B cell (primary cell): ENCODE measurements at places on chromosomes 1 and 21. TPM values are rescaled to one million over a fixed set of nuclear protein-coding genes. Genes with fewer than 3 reads are reported as not detected.

OR10J1 gene
- not detected in 2 replicates for polyA plus RNA-seq

B4GALT2 gene
- 3.5 and 4.6 TPM in 2 replicates for polyA plus RNA-seq

GBP7 gene
- polyA plus RNA-seq: not detected in 2 replicates

BEST4 gene
- 0.19 and 0.30 TPM in 2 replicates for polyA plus RNA-seq

VHLL gene
- polyA plus RNA-seq: 0.36 and 0.45 TPM in 2 replicates

DNA sequence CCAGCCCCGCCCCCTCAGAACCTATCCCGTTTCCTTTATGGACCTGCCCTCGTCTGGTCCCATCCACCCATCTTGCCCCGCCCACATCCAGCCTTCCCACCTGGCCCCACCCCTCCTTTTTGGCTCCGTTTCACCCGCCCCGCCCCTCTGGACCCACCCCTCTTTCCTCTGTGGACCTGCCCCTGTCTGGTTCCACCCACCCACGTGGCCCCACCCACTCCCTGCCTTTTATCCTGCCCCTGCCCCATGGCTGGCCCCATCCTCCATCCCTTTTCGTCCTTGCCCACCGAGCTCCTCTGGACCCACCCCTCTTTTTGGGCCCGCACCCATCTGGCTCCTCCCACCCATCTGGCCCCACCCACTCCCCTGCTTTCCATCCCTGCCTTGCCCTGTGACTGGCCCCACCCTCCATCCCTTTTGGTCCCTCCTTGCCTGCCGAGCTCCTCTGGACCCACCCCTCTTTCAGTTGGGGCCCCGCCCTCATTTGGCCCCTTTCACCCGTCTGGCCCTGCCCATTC is 177.3 kb downstream of the CAMTA1 start:
- no peak overlapping the region for H3K4me3 ChIP-seq
- H3K27me3 ChIP-seq: peaks cover 10% of the 10 kb centered on the region
- no peak overlapping the region for H3K27ac ChIP-seq
- no peaks in the 10 kb centered on the region for H3K36me3 ChIP-seq

- no peaks in the 10 kb centered on the region for H3K36me3 ChIP-seq
- no peaks in the 10 kb centered on the region for H3K4me1 ChIP-seq
- no peak overlapping the region for H3K4me3 ChIP-seq
- no peak overlapping the region for H3K27ac ChIP-seq
- DNase-seq: no peak
These were observed 20.1 kb upstream of the PSMB2 start for GRCh38 chr1:35661474-35661795.

SV2A gene
- 0.23 and 0.24 TPM in 2 replicates for polyA plus RNA-seq

GRCh38 chr1:101859941-101860340 is 136.8 kb downstream of the OLFM3 start:
- H3K27me3 ChIP-seq: no peaks in the 10 kb centered on the region
- DNase-seq: no peak
- H3K36me3 ChIP-seq: no peaks in the 10 kb centered on the region
- no peak overlapping the region for H3K27ac ChIP-seq

EXO1 gene
- 0.50 and 0.73 TPM in 2 replicates for polyA plus RNA-seq

DNA sequence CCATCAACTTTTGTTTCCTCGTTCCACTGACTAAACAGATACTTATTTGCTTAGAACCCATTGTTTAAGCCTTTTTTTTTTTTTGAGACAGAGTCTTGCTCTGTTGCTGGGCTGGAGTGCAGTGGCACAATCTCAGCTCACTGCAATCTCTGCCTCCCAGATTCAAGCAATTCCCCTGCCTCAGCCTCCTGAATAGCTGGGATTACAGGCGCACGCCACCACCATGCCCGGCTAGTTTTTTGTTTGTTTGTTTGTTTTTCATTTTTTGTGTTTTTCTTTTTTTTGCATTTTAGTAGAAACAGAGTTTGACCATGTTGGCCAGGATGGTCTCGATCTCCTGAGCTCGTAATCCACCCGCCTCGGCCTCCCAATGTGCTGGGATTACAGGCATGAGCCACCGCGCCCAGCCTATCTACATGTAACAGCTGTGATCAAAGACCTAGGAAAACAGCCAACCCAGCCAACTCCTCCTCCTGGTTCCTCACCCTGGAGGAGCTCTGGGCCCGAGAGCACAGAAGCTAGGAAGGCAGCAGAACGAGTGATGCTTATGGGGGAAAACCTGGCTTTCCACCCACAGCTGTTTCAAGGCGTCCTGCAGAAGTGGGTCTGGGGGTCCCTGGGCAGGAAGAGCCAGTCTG is 32.9 kb downstream of the KCNN3 start:
- H3K4me1 ChIP-seq: peaks cover 9% of the 10 kb centered on the region
- no peaks in the 10 kb centered on the region for H3K27me3 ChIP-seq
- H3K36me3 ChIP-seq: no peaks in the 10 kb centered on the region
- no peak for DNase-seq
- H3K4me3 ChIP-seq: no peak overlapping the region

DNA sequence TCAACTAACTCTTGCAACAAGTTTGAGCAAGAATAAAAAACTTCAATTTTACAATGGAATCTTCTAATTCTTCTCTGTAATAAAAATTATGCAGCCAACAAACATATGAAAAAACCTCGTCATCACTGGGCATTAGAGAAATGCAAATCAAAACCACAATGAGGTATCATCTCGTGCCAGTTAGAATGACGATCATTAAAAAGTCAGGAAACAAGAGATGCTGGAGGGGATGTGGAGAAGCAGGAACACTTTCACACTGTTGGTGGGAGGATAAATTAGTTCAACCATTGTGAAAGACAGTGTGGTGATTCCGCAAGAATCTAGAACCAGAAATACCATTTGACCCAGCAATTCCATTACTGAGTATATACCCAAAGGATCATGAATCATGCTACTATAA is 327.5 kb upstream of the LYPLAL1 start:
- no peaks in the 10 kb centered on the region for H3K27me3 ChIP-seq
- H3K36me3 ChIP-seq: no peaks in the 10 kb centered on the region
- no peak overlapping the region for H3K27ac ChIP-seq
- no peaks in the 10 kb centered on the region for H3K4me1 ChIP-seq
- no peak for DNase-seq

DNA sequence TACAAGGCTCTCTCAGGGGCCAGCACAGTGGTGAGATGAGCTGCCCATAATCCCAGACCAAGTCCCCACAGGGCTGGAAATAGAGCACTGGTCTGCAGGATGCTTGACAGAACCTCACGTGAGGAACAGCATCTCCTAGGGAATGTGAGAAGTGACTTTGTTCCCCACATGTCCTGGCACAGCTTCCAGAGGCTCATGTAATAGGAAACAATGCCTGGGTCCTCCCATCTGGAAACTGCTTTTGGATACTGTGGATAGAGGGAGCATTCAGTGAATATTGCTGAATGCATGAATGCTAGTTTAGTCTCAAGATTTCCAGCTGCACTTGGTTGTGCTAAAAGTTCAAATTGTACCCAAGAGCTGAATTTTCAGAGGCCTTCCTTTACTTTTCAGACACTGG is 146.2 kb downstream of the TNR start:
- H3K4me3 ChIP-seq: no peak overlapping the region
- H3K4me1 ChIP-seq: peaks cover 51% of the 10 kb centered on the region
- H3K27me3 ChIP-seq: no peaks in the 10 kb centered on the region
- H3K36me3 ChIP-seq: no peaks in the 10 kb centered on the region
- no peak overlapping the region for H3K27ac ChIP-seq

MARK1 gene
- polyA plus RNA-seq: 0.16 and 0.52 TPM in 2 replicates

LZIC gene
- polyA plus RNA-seq: 6.2 and 8.4 TPM in 2 replicates
